CD4-positive, alpha-beta T cell treated with Interleukin-12 subunit alpha and Interleukin-12 subunit beta, for 1 hour (primary cell): ENCODE measurements at places on chromosomes 4 and X.

GRCh38 chr4:14070289-14070880 is 442.9 kb upstream of the BOD1L1 start:
- DNase-seq: no peak

- no peak for DNase-seq
Observed at GRCh38 chr4:15868111-15868510, 70.4 kb downstream of the FGFBP1 start.

GRCh38 chrX:54641530-54641929 is 111.5 kb downstream of the GNL3L start:
- no peak for DNase-seq

GRCh38 chrX:16756724-16757123 is 29.5 kb upstream of the TXLNG start:
- DNase-seq: no peak

- no peak for DNase-seq
Observed at GRCh38 chr4:187840814-187841213, 154.8 kb upstream of the ZFP42 start.

- no peak for DNase-seq
Observed at GRCh38 chr4:86280246-86280645, 79.6 kb downstream of the MAPK10 start.

DNA sequence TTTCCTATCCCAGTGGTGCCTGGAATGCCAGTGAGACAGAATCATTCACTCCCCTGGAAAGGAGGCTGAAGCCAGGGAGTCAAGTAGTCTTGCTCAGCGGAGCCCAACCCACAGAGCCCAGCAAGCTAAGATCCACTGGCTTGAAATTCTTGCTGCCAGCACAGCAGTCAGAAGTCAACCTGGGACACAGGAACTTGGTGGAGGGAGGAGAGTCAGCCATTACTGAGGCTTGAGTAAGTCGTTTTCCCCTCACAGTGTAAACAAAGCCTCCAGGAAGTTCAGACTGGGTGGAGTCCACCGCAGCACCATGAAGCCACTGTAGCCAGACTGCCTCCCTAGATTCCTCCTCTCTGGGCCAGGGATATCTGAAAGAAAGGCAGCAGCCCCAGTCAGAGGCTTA is 283.2 kb upstream of the CPEB2 start:
- DNase-seq: no peak

DNA sequence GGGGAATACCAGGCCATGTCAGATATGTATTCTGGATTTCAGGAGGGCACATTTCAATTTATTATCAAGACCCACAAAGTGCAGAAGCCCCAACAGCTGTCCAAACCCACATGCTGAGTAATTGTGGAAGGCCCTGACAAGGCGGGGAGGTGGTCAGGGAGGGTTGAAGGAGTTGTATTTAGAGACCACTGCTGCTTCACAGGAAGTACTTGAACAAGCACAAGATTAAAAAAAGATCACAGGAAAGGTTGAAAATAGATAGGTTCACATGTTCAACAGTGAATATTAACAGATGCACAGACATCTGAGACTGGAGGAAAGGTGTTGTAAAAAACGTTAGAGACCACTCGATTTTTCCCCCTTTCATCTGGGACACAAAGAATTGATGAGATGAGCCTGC is 17.9 kb downstream of the ATP8A1 start:
- DNase-seq: no peak

DNA sequence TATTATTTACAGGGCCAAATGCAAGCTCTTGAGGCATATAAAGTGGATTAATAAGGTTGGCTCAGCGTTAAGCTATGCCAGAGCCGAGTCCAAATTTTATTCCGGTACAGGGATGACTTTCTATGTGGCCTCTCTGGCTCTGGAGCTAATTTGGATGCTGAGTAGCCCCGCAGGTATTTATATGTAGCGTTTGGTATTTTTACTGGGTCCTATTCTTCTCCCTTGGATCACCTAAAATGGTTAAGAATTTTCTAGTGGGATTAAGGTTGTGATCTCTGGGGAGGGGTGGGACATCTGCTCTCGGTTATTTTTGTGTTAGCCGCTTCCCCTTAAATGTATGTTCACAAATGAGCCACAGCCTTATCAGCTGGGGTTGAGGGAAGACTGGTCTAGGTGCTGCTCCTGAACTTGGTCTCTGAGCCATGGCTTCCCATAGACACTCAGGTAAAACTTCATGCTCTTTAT is 49.4 kb downstream of the FHL1 start:
- DNase-seq: no peak

DNA sequence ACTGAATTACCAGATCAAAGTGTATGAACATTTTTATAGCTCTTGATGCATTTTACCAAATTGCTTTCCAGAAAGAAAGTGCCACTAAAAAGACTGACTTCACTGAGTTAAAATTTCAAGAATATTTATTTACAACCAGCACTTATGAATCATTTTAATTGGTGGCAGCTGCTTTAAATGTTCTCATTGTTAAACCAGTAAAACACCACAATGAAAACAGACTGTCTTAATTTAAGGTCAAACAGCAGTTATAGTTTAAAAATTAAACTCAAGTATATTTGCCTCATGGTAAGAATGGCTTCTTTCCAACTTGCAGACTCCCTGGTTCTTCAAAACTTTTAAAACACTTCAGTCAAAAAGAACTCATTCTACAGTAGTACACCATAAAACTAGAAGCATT is 36.9 kb downstream of the AMMECR1 start:
- DNase-seq: no peak

DNA sequence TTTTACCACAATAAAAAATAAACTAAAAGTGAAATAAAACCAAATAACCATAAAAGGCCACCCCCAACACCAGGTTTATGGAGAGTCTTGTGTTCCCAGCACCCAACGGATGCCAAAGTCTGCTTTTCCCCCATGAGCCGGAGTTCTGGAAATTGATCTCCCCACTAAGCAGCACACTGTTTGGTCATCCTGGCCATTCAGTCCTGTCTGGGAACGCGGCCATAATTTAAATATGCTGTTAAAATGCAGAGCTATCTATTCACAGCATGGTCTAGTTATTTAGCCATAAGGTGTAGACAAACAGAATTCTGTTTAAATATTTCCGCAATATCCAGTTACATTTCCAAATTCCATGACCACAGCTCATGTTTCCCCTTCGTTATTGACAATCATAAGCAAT is 129.6 kb upstream of the TBL1X start:
- DNase-seq: no peak

DNA sequence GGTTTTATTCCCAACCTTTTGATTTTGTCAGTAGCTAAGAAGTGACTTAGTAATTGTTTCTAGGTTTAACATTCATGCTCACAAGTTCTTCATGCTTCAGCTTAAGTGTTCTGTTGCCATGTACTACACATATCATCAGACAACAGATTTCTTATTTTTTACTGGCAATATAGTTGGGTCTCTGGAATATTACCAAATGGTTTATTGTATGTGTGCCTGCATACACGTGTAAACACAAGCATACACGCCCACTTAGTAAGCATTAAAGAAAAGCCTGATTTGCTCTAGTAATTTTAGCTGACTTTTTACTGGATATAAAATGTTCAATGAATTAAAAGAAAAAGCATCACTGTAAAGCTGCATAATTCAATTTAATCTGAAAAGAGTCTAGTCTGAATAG is 199.8 kb downstream of the CAMK2D start:
- no peak for DNase-seq

DNA sequence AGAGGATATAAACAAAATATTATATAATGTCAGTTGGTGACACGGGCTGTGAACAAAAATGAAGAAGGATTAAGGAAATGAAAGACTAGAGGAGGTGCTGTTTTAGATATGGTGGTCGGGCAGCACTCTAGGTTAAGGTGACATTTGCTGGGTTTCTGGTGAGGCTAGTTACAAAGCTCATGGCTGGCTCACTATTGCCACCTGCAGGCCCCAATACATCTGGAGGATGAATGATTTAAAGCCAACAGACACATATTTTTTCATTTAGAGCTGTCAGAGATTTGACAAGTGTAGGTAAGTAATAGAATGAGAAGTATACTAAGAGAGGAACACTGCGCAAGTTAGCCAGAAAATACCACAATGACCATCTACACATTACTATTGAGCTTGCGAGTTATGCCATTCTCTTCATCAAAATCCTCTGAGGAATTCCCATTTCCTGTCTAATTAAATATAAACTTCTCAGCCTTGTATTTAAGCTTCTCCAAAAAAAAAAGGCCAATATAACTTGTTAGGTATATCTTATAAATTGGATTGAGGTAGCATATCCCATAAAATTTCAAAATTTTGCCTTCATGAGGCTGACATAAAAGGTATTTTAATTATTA is 6.4 kb upstream of the FGG start:
- peak; percentile 51 for DNase-seq

DNA sequence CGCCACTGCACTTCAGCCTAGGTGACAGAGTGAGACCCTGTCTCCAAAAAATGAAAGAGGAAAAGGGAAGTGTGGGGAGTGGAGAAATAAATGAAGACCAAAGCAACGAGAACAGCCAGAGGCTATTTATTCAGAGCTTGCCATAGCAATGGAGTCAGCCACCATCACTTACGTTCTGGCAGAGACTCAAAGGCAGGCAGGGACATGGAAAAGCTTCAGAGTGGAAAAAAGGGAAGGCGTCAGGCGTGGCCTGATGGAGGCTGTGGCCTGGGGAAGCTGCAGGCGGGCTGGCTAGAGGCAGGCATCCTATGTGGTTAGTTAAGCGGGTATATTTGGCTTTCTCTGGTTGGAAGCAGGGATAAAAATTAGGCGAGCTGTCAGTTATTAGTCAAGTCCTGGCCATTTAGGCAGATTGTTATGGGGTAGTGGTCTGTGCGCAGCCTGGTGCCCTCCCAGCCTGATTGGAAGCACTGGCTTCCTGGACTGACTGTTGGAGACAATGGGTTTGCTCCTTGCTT is 73.3 kb downstream of the DCTD start:
- DNase-seq: no peak

- DNase-seq: no peak
Observed at GRCh38 chr4:140865253-140866217, 109.3 kb upstream of the TBC1D9 start.

- no peak for DNase-seq
Observed at GRCh38 chr4:189001283-189001970, 862.2 kb downstream of the TRIML1 start.

- no peak for DNase-seq
Observed at GRCh38 chr4:7414046-7414445, 20.7 kb downstream of the PSAPL1 start.

DNA sequence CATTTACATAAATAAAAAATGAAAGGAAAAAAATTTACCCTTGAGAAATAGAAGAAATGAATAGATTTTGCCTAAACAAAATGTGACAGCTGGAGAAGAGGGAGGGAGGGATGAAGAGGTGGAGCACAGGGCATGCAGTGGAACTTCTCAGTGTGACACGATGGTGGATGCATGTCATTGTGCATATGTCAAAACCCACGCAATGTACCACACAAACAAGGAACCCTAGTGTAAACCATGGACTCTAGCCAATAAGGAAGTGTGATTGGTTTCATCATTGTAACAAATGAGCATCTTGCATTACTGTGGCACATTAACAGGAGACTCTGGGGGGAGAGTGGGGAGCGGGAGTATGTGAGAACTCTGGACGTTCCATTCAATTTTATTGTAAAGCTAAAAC is 58.6 kb downstream of the GATB start:
- no peak for DNase-seq

GRCh38 chrX:55253528-55253927 is 11.2 kb downstream of the PAGE3 start:
- DNase-seq: no peak

- no peak for DNase-seq
Observed at GRCh38 chr4:78753091-78753490, 23.1 kb upstream of the BMP2K start.
